ENCODE measurements at places on chromosomes 7 and 10.

DNA sequence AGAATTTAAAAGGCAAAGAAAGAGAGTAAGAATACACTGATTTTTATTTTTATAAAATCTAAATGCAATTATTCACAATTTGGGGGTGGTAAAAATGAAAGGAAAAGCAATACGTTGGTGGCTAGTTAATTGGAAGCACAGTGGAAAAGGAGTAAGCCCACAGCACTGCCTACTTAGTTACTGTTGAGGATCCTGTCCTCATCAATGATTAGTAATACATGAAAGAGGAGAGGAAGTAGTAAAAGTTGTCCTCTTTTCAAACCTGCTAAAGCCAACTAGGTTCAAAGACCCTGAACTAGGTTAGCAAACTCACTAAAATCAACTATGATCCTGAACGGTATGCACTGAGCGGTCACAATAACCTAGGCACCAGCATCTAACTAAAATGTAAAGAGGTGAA lies 52.7 kb upstream of the LRRN3 start:
- DNase-seq, result no peak

- no peak for DNase-seq
These were observed 116.3 kb downstream of the CUX1 start for GRCh38 chr7:101933688-101934121.

- DNase-seq, result no peak
These were observed 79.6 kb downstream of the PCGF5 start for GRCh38 chr10:91299999-91300575.

GRCh38 chr7:11170863-11171568 lies 197.3 kb downstream of the PHF14 start:
- DNase-seq, result no peak

GRCh38 chr7:94069162-94069739 lies 65.1 kb upstream of the BET1 start:
- no peak for DNase-seq

- no peak for DNase-seq
These were observed 204.1 kb upstream of the LYZL1 start for GRCh38 chr10:29084681-29085307.

DNA sequence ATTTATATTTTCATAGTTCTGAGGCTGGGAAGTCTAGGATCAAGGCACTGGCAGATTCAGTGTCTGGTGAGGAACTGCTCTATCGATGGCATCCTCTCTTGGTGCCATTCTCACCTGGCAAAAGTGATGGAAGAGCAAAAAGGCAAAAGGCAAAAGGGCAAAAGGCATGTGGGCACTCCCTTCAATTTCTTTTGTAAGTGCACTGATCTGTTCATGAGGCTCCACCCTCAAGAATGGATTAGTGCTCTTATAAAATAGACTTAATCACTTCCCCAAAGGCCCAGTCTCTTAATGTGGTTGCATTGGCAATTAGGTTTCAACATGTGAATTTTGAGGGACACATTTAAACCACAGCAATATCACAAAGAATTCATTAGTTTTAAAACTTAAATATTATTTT lies 16.1 kb downstream of the TAS2R60 start:
- DNase-seq, result no peak

- DNase-seq, result no peak
These were observed 5.0 kb downstream of the NUP205 start for GRCh38 chr7:135562720-135563119.

GRCh38 chr10:112793202-112793921 lies 156.7 kb upstream of the TCF7L2 start:
- DNase-seq, result no peak
